LoVo (cell line): ENCODE measurements at places on chromosomes 5 and 9.

DNA sequence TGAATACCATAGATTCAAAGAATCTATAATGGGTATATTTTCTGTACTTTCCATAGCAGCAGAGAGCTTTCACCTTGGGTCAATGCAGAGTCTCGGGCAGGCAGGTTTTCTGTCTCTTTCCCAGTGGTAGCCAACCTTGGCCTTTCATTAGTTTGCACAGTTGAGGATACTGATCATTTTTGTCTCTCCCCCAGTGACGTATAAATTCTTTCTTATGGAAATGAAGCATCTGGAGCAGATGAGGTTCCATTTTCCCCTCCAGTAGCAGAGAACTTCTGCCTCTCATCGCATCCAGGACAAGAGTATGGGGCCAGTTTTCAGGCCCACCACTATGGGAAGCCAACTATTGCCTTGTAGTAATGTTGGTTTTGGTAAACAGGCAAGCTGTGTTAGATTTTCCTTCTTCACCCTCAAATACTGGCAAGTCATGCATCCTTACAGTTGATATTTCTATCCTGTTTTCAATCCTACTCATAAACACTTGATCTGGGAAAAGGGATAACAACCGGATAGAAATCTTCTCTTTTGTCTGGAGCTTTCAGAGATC is 845.2 kb upstream of the CDH18 start:
- no peak for DNase-seq

- DNase-seq, result no peak
Measured at GRCh38 chr5:10578869-10579268, 15.0 kb downstream of the ANKRD33B start.

DNA sequence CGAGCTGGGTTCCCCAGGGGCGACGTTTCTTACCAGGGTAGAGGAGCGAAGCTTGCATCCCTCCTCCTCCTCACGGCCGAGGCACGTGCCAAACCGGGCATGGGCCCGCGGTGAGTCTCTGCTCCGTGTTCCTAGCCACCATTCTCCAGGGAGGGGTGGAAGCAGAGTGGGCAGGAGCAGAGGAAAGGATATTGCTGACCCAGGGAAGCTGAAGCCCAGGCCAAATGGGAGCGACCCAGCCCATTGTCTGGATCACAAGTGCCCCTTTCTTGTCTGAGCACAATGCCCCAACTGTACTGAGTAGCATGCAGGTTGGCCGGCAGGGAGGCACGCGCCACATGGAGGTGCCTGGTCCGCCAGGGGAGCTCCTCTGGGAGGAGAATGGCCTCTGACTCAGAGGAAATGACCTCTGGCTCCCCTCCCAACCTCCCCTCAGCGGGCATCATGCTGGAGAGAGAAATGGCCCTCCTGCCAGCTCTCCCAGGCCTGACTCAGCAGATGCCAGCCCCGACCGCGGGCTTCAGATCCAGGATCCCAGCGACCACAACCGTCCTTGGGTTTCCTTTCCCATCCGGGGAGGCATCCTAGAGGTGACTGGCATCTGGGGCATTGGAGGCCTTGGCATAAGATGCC is 1.1 kb downstream of the PRR7 start:
- peak; percentile 93 for DNase-seq

- no peak for DNase-seq
Measured at GRCh38 chr5:29972597-29972996, 1220.9 kb upstream of the CDH6 start.

- DNase-seq, result peak; percentile 81
Measured at GRCh38 chr5:148984345-148984744, 78.5 kb downstream of the SH3TC2 start.

GRCh38 chr5:43427306-43427705 is 15.1 kb upstream of the CCL28 start:
- DNase-seq, result no peak

- DNase-seq, result peak; percentile 27
Measured at GRCh38 chr9:136399176-136400037, 563 bp downstream of the SNAPC4 start.

- DNase-seq, result peak; percentile 99
Measured at GRCh38 chr5:149345147-149345891, at the start of gene GRPEL2. GRPEL2 (plus strand) TSS chr5:149345499; CDS start chr5:149345540, 41 bp downstream.

DNA sequence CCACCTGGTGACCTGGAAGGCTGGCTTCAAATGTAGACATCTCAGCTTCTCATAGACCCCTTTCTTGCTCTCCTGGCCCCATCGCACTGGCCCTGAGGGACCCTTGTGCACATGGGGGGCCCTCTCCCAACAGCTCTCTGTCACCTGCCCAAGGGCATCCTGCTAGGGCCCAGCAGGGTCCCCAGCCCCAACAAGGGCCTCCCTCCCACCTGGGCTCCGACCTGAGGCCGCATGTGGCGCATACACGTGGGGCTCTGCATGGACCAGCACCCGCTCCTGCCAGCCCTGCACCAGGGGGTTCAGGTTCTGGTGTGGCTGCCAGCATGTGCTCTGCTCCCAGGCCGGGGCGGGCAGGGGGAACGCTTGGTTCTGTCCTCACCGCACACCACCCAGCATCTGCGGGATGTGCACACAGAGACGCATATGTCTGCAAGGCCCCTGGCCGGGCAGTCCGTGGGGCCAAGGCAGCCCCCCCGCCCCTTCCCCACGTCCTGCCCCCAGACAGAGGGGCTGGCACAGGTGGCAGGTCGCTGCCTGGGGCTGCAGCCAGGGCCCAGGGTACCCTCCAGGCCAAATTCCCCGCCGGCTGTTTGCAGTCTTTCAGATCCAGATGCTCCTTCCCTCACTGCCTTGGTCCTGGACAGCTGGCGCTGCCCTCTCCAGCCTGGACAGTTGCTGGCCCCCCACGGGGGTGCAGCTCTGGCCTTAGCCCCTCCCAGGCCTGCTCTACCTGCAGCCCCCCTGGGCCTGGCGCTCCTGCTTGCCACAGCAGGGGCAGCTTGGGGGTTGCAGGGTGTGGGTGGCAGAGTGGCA is 17.9 kb upstream of the NRARP start:
- DNase-seq, result no peak

GRCh38 chr9:102000956-102001355 is 262.5 kb upstream of the GRIN3A start:
- DNase-seq, result no peak

- DNase-seq, result no peak
Measured at GRCh38 chr5:154053468-154053867, 14.7 kb downstream of the MFAP3 start.

DNA sequence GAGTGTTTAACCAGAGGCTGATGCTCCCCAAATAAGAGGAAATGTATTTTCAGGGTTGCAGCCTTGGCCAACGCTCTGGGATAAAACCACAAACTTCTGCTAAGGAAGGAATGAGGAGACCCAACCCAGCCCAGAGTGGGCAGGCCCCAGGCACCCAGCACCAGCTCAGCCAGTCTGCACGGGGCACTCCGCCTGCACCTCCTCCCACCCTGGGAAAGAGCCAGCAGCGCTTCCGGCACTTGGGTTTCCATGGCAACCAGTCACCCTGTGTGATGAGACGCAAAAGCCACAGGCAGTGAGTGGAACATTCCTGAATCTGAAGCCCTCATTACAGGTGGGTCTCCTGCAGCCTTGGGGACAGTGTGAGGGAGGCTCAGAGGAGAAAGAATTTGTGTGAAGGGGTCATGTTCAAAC is 85.2 kb upstream of the ZBTB43 start:
- no peak for DNase-seq
